Stimulated activated CD4-positive, alpha-beta T cell treated with anti-CD3 and anti-CD28 coated beads, Interleukin-1b, Interleukin-23, amount 100 ng/mL, for 24 hours (primary cell): ENCODE measurements at places on chromosomes 5 and 9.

- no peak for DNase-seq
Observed at GRCh38 chr5:6143523-6143922, 234.8 kb downstream of the MED10 start.

DNA sequence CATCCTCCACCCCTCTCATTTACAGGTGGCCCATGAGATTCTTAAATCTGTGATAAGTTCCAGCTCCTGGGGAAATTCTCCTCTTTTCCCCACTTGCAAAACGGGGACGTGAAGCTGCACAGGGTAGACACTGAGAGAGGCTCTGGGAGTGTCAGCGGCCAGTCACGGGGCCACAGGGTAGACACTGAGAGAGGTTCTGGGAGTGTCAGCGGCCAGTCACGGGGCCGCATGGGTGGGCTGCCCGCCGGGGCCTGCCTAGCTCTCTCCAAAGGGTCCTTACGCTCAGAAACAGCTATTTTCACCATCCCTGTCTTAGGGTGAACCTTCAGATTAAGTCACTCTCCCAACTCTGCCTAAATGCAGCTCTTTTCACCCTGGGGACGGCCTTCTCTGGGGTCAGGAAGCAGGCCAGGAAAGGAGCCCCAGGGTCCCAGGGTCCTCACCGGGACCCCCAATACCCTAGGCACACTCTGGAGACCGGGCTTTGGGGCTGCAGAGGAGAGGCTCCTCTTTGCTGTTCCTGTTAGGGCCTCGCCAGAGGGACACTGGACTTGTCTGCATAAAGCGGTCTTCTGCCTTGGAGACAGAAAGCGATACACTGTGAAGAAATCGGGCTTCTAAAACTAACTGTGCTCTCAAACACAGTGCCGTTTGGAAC lies 1.5 kb downstream of the FAM78A start:
- DNase-seq = no peak

- no peak for DNase-seq
Observed at GRCh38 chr5:65010841-65011240, 242.1 kb downstream of the CWC27 start.

- no peak for DNase-seq
Observed at GRCh38 chr5:62718324-62718723, 139.7 kb downstream of the LRRC70 start.

GRCh38 chr9:21326526-21327139 lies 8.6 kb downstream of the KLHL9 start:
- DNase-seq = no peak

DNA sequence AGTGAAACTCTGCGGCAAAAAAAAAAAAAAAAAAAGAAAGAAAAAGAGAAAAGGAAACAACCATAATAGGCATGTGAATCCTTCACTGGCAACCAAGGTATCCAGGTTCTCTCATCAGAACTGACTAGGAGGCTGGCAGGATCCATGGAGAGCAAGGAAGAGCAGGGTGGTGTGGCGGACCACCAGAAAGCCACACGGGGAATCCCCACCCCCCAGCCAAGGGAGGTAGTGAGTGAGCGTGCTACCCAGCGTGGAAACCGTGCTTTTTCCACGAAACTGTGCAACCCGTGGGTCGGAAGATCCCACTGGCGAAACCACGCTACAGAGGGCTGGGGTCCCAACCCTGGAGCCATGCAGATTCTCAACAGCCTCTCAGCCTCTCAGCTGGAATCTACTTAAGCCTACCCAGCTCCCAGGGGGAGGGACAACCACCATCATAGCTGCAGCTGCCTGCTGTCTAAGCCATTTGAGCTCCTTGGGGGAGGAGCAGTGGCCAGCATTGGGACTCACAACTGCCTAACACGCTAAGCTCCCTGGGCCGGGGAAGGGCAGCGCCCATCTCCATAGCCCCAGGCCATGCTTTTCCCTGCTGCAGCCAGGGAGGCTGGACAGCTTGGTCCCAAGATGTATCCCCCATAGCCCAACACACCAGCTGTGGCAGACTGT lies 91.6 kb downstream of the PRELID2 start:
- DNase-seq = no peak

- DNase-seq = no peak
Observed at GRCh38 chr5:180790524-180790923, 12.1 kb downstream of the MGAT1 start.

DNA sequence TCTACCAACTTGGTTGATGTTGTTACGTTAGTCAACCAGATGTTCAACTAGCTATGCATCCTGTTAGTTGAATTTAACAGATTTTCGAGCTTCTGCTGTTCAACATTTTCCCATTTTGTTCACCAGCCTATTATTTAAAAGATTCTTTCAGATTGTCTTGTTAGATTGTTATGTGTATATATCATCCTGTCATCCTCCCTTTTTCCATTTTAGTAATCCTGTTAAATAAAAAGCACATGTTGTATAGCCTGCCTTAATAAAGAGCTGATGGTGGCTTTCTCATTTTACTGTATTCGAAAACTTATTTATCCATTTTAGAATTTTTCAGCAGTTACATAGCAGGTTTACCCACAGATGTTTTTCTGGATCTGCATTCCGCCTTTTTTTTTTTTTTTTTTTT lies 4.3 kb downstream of the TMEFF1 start:
- DNase-seq = no peak

GRCh38 chr5:163880302-163880701 lies 374.9 kb downstream of the MAT2B start:
- no peak for DNase-seq

- no peak for DNase-seq
Observed at GRCh38 chr5:92809855-92810465, 771.1 kb downstream of the NR2F1-AS1 start.

GRCh38 chr5:33372721-33373472 lies 67.9 kb upstream of the TARS1 start:
- no peak for DNase-seq

- no peak for DNase-seq
Observed at GRCh38 chr5:32004404-32004803, 169.7 kb downstream of the GOLPH3 start.

GRCh38 chr5:137055271-137055872 lies 443.8 kb downstream of the SPOCK1 start:
- DNase-seq = no peak

DNA sequence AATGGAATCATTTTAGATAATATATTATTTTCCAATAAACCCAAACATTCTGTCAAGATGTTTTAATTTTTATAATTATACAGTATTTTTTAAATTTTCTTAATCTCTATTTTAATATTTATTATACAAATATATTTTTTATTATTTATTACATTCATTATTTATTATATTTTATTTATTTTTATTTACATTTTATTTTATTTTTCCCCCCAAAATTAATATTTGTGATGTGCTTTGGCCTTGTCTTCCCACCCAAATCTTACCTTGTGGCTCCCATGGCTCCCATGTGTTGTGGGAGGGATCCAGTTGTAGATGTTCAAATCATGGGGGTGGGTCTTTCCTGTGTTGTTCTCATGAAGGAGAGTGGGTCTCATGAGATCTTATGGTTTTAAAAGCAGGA lies 382.1 kb downstream of the TLE4 start:
- no peak for DNase-seq

DNA sequence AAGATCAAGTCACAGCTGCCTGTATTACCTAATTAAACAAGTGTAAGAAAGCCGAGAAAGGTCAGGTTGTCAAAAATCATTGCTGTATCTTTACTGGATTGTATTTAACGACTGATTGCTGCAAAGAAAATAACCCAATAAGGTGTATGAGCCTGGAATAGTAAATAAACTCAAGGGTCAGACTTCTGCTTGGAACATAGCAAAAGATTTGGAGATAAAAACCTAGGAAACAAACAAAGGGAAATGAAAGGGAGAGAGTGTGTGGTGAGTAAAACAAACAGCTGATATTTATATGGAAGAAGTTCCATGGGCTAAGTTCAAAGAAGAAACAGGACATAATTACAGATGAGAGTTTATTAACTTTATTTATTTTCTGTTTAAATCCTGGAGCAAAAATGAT lies 354.0 kb downstream of the TLR4 start:
- no peak for DNase-seq

- no peak for DNase-seq
Observed at GRCh38 chr5:54895816-54896341, 89.5 kb downstream of the ESM1 start.

DNA sequence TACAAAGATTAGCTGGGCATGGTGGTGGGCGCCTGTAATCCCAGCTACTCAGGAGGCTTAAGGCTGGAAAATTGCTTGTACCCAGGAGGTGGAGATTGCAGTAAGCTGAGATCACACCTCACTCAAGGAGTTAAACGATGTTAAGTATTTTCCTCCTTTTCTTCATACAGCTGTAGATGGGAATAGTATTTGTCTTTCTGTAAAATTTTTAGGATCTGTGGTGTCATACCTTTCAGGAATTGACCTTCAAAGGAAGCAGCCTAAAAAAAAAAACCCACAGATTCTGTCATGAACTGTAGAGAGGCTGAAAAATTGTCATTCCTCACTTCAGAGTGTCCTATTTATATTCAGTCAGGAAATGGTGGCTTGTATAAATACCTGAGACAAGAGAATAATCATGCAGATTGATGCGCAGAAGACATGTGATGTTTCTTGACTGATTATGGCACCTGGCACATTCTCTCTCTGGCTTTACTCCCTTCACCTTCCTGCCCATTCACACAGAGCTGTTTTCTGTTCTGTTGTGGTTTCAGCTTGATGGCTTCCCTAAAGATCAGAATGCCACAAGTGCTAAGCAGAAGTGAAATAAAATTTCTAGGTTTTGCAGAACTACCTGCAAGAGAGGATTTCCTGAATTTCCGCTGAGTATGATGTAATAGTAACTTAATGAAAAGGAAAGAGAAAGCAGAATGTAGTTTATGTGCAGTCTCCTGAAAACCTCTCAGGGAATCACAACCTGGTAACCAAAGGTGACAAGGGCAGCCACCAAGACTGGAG lies 3.8 kb downstream of the IFNA1 start:
- DNase-seq = no peak

DNA sequence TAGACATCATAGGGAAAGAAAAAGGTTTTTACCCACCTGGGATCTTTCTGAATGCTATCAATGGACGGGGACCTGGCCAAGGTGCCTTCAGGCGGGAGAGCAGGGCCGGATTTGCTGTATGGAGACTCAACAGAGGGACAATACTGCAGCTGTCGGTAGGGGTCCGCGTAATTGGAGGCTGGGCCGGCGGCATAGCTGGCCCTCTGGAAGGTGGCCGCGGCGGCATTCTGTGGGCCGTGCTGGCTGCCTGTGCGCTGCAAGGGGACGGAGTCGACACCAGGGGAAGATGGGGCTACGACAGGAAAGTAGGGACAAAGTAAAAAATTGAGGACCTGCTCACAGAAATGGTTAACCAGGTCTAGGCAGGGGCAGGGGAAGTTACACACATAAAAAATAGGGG lies 557.9 kb downstream of the CTNND2 start:
- no peak for DNase-seq

DNA sequence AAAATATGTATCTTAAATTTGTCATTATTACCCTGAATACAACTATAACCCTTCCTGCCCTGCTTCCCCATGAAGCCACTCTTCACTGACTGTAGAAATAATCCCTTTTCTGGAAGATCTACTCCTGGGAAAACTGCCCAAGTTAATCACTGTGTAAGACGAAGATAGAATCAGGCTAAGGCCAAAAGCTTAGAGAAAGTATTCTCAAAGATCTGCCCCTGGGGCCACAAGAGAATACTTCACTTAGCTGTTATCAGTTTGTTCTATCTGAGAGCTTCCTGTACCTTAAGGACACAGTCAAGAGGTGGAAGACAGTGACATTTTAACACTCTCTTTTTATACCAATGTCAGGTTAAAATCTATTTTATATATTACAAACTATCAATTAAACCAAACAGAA lies 33.8 kb downstream of the RNF145 start:
- no peak for DNase-seq

DNA sequence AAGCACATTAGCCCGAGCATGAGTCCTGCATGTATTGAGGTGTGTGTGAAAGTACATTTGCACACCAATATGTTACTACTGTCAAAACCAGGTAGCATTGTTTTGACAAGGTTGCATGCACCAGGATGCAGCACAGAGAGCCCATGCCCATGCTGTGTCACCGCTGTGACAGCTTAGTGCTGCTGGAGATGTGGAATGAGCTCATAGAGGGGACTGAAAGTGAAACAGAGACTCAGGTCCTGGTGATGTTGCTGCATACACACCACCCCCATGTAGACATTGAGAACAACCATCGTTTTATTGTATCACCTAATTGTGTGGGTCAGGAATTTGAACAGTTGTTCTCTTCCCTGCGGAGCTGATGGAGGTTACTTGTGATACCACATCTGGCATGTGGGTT lies 53.0 kb downstream of the GADD45G start:
- DNase-seq = no peak

DNA sequence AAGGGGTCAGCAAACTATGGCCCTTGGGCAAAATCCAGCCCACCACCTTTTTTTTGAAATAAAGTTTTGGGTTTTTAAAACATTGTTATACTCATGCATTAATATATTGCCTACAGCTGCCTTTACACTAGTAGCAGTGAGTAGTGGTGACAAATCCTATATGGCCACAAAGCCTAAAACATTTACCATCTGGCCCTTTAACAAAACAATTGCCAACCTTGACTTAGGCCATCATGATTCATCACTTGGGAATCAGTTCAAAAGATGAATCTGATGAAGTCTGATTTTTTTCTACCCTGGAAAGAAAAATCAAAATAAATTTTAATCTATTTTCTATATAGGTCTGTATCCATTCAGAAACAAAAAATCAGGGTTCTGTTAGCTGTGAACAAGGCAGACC lies 484.9 kb downstream of the BNC2 start:
- DNase-seq = no peak

GRCh38 chr5:93677359-93677891 lies 64.0 kb downstream of the POU5F2 start:
- DNase-seq = no peak

DNA sequence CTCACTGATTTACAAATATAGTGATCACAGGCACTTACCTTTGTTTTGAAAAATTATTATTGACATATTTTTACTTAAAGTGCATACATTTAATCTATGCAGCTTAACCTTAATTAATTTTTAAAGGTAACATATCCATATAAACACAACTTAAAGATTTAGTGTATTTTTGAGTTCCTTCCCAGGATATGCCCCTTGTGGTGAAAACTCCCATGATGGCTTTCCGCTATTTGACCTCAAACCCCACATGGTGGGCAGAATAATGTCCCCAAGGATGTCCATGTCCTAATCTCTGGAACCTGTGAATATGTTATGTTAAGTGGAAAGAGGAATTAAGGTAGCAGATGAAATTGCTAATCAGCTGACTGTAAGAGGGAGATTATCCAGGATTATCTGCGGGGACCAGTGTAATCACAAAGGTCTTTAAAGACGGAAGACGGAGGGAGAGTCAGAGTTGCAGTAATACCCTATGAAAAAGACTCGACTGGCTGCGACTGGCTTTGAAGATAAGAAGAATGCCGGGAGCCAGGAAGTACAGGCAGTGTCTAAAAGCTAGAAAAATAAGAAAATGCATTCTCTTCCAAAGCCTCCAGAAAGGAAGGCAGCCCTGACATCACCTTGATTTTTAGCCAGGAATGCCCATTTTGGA lies 193.9 kb downstream of the ICE1 start:
- no peak for DNase-seq

DNA sequence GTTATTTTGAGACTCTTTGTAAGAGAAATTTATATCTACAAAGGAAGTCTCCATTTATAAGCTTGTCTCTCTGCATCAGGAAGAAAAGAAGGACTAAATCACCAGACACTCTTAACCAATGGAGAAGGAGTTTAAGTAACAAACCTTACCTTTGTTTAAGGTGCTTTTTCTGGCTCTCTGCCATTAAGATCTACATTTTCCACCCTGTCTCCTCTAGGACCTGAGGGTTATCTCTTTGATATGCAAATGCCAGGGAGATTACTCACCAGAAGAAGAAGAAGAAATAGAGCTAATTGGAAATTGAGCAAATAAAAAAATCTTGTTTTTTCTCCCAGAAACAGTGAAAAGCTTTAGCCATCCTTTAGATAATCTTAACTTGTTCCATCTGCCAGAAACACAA lies 60.9 kb downstream of the CDKN2A start:
- DNase-seq = no peak
